ENCODE measurements at places on chromosomes 7 and 10.

- DNase-seq: no peak
Observed at GRCh38 chr10:71933651-71934050, 30.5 kb upstream of the CHST3 start.

GRCh38 chr10:66187053-66187733 is 738.6 kb upstream of the LRRTM3 start:
- no peak for DNase-seq

- no peak for DNase-seq
Observed at GRCh38 chr10:122077311-122077875, 88.4 kb downstream of the TACC2 start.

- DNase-seq: no peak
Observed at GRCh38 chr7:136348542-136349192, 371.5 kb upstream of the MTPN start.

GRCh38 chr10:114708717-114709335 is 50.8 kb upstream of the ABLIM1 start:
- no peak for DNase-seq

All from retina (tissue), 1 donor.